SJSA1 (cell line): ENCODE measurements at places on chromosomes 1 and 21. TPM values are rescaled to one million over a fixed set of nuclear protein-coding genes. Genes with fewer than 3 reads are reported as not detected.

- DNase-seq = no peak
Measured at GRCh38 chr1:54977533-54978297, 2.7 kb upstream of the TMEM61 start.

- no peak for DNase-seq
Measured at GRCh38 chr1:163504331-163504978, 182.7 kb downstream of the NUF2 start.

GRCh38 chr1:22854688-22855565, 117.7 kb downstream of the LACTBL1 start:
- no peak for DNase-seq

OLIG2 gene
- not detected in 2 replicates for total RNA-seq

DNA sequence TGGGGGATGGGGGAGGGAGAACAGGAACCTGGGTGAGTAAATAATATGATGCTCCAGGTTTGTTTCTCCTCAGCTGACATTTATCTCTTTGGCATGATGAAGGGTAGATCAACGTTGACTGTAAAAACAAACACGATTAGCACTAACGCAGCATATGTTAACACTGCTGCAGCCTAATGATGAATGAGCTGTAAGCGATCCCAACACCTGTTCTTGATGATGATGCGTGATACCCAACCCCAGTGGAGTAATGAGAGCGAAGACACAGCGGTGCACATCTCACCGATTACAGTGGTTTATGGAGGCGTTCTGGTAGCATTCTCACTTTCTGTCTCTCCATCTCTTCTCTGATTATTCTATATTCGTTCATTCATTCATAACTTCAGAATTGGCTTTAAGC, 640.4 kb downstream of the USP25 start:
- DNase-seq = no peak

DNA sequence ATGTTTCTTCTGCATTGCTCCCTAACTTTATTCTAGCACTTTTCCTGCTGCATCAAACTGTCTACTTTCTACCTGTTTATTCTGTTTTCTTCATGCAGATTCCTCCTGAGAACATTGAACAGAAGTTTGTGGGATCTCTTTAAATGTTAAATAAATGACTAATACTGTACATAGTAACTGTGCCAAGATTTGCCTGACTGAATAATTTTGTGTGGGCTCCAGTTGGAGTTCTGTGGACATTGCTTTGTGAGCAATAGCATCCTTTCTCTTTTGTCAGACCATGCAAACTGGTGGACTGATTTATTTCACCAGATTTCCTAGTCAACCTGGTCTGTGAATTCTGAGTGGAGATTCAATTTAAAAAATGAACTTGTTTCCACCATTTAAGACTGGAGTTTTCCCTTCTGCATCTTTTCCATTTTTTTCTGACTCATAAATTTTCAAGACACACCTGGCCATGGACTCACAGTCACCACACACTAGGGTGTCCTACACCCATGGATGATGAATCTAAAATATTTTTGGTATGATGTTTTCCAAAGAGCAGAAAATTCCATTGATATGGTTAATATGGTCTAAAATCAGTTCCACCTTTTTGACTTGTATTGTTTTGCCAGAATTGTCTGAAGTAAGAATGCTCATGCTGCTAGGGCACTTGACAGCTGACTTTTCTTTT, 140.7 kb upstream of the SPAG17 start:
- no peak for DNase-seq

PHC2 gene
- total RNA-seq = 88.1 and 92.8 TPM in 2 replicates

DNA sequence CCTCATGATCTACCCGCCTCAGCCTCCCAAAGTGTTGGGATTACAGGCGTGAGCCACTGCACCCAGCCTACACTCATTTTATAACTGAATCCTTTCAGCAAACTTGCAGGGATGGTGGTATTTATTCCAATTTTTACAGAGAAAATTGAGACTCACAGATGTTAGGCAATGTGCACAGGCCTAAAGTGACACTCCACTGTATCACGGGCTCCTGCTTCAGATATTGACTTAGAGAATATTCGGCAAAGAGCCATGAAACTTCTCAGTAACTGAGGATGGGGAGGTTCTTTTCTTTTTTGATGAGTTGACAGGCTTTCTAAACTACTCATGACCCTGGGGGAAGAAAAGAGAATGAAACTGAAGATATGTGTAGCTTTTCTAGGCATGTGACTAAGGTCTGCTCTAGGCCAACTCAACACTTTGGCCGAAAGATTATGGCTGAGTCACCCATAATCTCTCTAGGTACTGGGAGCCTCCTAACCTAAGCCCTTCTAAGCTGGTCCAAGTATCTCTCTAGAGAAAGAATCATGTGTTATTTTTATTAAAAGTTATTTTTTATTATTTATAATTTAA, 19.9 kb upstream of the PTCH2 start:
- no peak for DNase-seq

RGS16 gene
- total RNA-seq = 5.0 and 5.7 TPM in 2 replicates

- DNase-seq = peak; percentile 19
Measured at GRCh38 chr1:82565546-82565945, 764.8 kb downstream of the ADGRL2 start.

DNA sequence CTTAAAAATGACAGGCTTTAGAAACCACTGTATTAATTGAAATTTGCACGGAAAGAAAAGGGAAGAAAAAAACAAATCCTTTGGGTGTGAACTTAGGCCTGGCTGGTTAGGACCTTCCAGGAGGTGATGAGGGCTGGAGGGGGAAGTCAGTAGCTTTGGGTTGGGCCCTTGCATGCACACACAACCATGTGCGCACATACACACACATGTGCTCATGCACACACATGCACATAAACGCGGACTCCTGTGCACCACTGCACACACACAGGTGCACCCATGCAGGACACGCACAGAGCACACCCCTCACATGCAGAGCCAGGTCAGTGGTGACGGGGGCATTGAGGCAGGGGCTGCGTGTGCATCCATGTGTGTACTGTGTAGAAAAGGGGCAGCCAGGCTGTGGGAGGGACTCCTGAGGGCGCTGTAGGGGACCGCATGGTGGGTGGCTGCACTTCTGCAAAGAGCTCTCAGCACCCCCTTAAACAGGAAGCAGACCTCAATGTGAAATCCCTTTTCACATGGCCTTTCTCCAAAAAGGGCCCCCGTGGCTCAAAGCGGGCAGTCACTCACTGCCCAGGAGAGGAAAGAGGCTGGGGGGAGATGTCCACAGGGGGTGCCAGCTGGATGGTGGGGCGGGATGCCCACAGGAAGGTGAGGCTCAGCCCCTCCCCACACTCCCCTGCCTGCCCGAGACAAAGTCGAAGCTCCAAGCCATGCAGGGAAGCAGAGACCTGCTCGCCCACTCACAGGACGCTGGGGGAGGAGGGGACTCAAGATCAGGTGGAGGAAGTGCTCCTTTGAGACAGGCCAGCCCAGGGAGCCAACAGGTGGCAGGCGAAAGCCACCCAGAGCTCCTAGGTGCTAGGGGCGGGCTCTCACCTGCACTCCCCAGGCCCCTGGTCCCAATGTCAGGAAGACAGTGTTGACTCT, 95.2 kb downstream of the ITPKB start:
- no peak for DNase-seq

LCE1B gene
- not detected in 2 replicates for total RNA-seq

- no peak for DNase-seq
Measured at GRCh38 chr1:224739303-224739996, 123.3 kb downstream of the CNIH3 start.

DNA sequence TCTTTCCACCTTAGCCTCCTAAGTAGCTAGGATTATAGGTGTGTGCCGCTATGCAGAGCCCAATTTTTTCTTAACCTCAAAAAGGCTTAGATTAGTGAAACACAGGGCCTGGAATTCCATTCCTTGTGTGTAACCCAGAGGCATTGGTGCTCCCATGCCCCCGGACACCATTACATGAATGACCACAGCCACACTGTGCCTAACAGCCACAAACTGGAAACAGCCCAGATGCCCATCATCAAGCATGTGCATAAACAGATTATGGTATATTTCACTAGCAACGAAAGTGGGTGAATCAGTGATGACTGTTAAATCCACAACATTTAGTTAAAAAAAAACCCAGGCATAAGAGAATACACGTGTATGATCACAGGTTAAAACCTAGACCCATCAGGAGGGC, 24.4 kb downstream of the ADAM30 start:
- DNase-seq = no peak

SPRR2G gene
- total RNA-seq = not detected in 2 replicates

GRCh38 chr1:45297666-45298356, 28.9 kb upstream of the HPDL start:
- no peak for DNase-seq

PTGS2 gene
- 0.13 TPM in 1 of 2 replicates, not detected in the other for total RNA-seq

MARK1 gene
- 0.08 TPM in 1 of 2 replicates, not detected in the other for total RNA-seq

PLA2G2D gene
- total RNA-seq = not detected in 2 replicates

DNA sequence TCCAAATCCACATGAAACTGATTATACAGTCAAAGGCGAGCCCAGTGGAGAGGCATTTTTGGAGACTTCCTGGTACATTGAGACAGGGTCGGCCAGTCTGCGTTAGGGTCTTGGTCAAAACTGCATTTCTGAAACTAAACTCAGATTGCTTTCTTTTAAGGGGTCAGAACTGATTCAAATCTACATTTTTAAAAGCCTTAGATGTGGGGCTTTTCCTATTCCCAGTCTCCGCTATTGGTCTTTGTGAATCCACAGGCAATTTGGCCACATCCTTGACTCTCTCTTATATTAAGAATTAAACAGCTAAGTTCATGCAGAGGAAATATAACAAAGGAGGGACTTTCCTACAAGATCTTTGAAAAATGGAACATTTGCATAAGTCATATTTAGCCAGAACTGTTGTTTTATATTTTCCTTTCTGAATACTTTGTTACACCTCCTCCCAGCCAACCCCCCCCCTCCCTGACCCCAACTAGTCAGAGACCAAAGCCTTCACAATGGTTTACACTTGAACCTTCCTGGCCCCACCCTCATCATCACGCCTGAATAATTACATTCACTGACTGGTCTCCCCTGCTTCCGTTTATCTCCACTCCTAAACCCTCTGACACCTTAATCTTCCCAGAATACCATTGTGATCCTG, 30.9 kb downstream of the SELL start:
- no peak for DNase-seq

NTNG1 gene
- not detected in 2 replicates for total RNA-seq

- no peak for DNase-seq
Measured at GRCh38 chr21:37356706-37357105, 9.9 kb upstream of the DYRK1A start.

NBPF20 gene
- 1.1 and 1.3 TPM in 2 replicates for total RNA-seq

DNA sequence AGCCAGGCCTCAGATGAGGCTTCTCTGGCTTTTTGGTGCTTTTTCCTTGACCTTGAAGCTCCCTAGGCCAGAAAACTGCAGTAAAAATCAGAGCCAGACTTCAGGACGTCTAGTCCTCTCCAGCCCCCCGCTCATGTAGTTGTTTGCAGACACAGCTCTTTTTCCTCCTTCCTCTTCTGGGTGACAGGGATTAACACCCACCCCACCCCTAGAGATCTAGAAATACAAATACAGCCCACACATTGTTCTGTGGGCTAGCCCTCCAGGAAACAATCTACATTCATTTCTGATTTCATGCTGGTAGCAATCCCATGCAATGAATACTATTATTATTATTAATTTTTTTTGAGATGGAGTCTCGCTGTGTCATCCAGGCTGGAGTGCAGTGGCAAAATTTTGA, 9.9 kb upstream of the CLSTN1 start:
- no peak for DNase-seq
